Mesendoderm (in vitro differentiated cells): ENCODE measurements at places on chromosomes 2 and 18.

DNA sequence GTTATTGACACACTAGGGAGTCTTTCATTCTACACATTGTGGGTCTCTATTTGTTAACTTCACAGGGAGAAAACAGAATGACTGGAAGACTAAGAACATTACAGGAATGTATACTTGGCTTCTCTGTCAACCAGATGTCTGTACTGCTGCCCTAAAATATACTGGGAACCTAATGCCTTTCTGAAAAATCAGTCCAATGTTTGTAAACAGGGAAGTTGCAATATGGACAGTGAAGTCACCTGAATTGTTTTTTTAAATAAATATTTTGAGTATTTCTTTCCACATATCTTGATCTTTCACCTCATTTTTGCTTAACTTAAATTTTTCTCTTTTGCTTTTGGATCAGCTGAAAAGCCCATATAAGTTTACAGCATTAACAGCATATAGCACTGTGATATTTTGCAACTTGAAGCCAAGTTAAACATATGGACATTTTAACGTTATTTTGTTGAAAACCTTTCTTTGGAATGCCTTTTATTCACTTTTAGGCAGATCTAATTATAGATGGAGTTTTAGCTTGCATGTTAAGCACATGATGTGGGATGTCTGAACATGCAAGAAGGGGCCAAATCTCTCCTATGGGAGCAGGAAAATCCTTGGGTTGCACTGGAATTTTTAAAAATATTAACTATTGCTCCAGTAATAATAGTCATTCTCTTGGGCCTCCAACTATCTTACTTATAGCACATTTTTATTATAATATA is 137.7 kb upstream of the TWIST2 start:
- no peak for DNase-seq

- DNase-seq = no peak
Observed at GRCh38 chr2:182134201-182134600, 148.5 kb downstream of the PPP1R1C start.

GRCh38 chr2:241673189-241673663 is 13.4 kb downstream of the DTYMK start:
- no peak for DNase-seq

DNA sequence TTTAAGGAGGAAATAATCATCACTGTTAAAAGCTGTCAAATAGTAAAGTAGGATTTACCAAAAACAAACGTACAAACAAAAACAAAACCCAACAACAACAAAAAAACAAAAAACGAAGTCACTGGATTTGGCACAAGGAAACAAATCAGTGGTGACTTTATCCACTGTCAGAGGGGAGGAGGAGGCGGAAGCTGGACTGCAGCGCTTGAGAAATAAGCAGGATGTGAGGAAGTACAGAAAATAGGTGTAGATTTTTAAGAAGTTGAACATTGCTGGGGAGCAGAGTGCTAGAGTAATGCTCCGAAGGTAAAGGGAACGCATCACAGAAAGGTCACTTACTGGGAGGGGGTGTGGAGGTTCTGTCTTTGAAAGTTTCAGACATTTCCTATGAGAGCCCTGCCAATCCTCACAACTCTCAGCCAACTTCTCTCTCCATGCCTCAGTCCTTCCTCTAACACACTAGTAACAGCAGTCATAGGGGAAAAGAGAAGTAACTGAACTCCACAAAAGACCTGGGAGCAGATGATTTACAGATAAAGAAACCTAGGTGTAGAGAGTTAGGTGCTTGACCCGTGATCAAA is 220.2 kb upstream of the SMAD7 start:
- DNase-seq = no peak

DNA sequence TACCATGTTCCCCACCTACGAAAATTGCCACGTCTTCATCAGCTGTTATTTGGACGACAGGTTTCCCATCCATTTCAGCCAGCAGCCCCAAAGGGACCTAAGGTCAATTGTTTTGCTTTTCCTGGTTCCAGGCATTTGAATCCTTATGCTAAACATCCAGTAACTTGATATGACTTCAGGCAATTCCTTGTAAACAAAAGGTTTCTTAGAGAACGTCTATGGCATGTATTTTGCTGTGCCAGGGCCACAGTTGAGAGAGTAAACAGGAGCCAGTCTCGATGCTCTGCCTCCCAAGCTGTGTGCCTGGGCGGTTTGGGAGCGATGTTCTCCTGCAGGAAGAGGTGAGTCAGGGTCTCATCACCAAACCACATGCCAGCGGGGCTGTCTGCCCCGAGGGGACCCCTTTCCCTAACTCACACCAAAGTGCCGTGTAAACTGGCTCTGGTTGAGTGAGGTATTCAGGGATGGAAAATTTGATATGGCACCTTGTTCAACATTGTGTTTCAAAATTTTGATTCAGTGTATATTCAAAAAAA is 12.9 kb upstream of the MC5R start:
- DNase-seq = peak; percentile 16

DNA sequence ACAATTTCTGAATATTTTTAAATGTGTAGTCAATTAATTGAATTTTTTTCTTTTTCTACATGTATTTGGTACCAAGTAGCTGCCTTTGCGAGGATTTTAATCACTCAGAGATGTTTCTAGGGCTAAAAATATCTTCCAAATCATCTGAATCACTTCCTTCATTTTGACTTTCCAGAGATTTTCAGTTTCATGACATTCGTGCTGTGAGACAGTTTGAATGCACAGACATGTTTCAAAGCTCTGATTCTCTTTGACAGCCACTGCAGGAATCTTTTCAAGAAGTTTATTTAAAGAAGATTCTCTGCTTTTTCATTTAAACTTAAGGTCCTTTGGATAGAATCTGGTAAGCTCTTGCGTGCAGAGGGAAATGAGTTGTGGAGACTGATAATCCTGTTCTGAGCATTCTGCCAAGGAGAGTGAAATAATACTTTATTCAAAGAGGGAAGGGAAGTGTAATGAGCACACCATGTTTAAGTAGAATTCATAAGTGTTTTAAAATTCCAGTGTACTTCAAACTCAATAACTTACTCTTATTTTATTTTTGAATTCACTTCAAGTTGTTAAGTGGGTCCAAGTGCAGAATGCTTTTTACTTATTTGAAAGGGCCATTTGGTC is 9.7 kb downstream of the CYBRD1 start:
- DNase-seq = no peak

GRCh38 chr2:150752229-150752628 is 264.8 kb upstream of the RND3 start:
- no peak for DNase-seq

DNA sequence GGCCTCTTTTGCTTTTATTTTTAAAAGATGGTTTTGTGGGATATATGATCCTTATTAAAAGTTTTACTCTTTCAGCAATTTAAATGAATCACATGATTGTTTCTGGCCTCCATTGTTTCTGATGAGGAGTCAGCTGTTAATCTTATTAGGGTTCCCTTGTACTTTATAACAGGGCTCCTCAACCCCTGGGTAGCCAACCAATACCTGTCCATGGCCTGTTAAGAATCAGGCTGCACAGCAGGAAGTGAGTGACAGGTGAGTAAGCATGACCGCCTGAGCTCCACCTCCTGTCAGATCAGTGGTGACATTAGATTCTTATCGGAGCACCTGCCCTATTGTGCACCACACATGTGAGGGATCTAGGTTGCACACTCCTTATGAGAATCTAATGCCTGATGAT is 45.1 kb upstream of the FAM98A start:
- DNase-seq = no peak

DNA sequence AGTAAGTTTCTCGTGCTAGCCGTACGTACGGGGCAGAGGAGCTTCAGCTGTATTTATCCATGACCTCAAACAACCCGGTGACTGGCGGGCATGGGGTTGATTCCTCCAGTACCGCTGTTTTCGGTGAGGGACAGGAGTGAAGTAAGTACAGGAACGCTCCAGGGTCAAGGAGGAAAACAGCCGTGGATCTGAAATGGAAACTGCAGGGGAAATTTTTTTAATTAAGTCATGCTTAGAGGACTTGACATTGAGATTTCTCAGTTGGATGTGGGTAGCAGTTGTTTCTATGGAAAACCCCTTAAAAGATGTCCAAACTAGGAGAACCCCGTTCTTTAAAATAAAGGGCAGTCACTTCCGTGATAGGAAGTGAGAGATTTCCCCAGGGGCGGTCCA is 1.2 kb downstream of the RAB12 start:
- DNase-seq = no peak

DNA sequence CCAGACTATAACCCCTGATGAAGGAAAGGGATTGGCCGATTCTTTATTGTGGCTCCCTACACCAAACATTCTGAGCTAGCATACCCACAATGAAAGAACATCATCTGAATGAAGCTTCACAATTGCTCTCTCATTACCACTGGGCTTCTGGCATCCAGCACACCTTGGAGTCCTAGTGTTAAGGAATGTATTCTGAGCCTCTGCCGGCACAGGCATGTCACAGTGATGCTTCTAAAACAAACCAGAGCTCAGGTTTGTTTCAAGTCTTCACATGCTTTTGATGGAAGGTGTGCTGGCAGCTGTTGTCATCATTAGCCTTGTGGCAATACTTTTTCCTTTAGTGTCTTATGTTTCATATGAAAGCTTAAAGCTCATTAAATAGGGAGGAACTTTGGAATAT is 76.3 kb upstream of the RBBP8 start:
- DNase-seq = peak; percentile 87

GRCh38 chr2:81739966-81740365 is 1435.4 kb upstream of the LRRTM1 start:
- no peak for DNase-seq

DNA sequence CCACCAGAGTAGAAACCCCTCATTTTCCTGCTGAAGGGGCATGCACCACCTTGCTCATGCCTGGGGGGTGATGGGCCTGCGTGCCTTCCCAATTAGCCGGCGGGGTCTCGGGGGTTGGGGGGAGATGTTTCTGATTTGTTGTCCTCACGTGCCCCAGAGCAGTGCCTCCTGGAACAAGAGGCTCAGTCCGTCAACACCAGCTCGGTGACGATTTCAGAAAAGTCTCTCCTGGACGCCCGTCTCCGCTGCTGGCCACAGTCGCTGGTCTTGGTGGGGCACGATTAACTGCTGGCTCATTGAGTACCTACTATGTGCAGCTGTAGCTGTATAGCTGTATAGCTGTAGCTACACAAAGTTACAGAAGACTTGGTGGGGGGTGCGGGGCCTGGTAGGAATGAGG is 4.4 kb downstream of the ACKR3 start:
- DNase-seq = no peak

GRCh38 chr2:113162173-113162572 is 11.6 kb upstream of the PSD4 start:
- DNase-seq = no peak

- DNase-seq = no peak
Observed at GRCh38 chr2:25301453-25302352, 40.0 kb downstream of the DNMT3A start.

GRCh38 chr2:227020416-227020815 is 143.6 kb downstream of the COL4A4 start:
- no peak for DNase-seq

- no peak for DNase-seq
Observed at GRCh38 chr18:28123401-28124030, 53.4 kb downstream of the CDH2 start.

- no peak for DNase-seq
Observed at GRCh38 chr2:217794133-217794986, 208.4 kb downstream of the TNS1 start.

DNA sequence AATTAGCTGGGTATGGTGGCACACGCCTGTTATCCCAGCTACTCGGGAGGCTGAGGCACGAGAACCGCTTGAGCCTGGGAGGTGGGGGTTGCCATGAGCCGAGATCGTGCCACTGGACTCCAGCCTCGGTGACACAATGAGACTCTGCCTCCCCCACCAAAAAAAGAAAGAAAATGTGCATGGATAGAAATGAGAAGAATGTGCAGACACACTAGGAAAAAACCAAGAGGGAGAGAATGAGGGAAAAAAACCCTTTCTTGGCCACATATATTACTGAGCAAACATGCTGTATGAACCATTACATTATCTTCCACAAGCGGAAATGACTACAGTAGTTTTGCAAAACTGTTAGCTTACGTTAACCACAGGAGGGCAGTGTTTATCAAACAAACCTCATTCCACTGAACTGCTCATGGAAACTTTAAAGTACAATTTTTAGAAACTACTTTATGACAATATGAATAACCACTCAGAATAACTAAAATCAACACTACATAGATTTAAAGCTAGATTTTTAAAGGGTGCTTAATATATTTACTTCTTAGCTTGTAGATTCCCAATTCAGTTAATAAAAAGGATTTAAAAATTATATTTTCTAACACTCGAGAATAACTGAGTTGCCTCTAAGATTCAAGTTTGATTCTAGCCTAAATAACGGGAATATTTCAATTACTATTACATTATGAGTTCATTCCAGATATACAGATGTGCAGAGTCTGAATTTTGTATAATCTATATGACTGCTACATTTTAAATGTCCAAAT is 26.4 kb downstream of the ASXL2 start:
- peak; percentile 69 for DNase-seq

DNA sequence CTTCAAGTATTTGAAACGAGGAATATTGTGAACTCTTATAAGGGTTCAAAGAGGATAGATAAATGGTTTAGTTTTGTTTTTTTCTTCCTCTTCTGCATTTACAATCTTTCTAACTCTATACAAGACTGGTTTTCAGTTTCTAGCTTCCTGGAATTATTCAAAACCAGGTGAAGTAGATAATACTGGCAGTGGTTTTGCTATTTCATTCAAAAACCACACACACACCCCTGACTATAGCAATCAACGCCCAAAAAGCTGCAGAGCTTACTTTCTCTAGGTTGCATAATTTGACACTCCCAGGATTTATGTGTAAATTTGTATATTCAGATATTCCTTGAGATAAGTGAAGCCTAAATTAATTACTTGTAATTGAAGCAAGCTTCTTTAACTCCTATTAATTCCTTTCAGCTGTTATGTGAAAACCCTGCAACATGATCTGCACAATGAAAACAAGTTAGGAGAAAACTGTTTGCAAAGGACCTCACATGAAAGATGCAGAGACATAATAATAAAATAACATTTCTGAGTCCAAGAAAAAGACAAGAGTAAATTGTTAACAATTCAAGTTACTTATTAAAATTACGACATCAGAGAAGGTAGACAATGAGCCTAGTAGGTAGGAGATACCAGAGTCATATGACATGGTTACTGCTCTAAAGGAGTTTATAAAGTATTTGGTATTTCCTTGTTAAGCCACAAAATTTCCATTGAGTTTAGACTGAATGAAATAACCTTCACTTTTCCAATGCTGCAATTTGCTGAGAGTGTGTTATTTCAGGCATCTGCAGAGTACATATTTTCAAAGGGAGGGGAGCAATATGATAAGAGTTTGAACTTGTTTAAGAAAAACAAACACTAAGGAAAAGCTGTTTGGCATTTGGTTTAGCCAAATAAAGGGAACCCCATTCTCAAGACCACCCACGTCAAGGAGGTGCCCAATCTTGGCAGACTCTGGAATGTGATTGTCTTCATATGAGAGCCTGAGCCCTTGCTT is 1.6 kb upstream of the NFE2L2 start:
- no peak for DNase-seq
